ENCODE measurements at places on chromosomes 5 and 9. TPM values are rescaled to one million over a fixed set of nuclear protein-coding genes. Genes with fewer than 3 reads are reported as not detected.

The CARD9 gene
- total RNA-seq, result 0.76 TPM

The ENTREP1 gene
- total RNA-seq, result 26.5 TPM

The ENTPD8 gene
- total RNA-seq, result not detected

The KIF20A gene
- total RNA-seq, result 1.7 TPM

The DND1 gene
- not detected for total RNA-seq

The THBS4 gene
- total RNA-seq, result 9.1 TPM

The TMED7 gene
- 111 TPM for total RNA-seq

The SLC4A9 gene
- total RNA-seq, result not detected

The GFRA3 gene
- 1.0 TPM for total RNA-seq

The EIF4E1B gene
- total RNA-seq, result not detected

The TMEM38B gene
- 78.8 TPM for total RNA-seq

The IL13 gene
- total RNA-seq, result not detected

The ZDHHC11B gene
- total RNA-seq, result 49.2 TPM

The FRMD3 gene
- total RNA-seq, result 53.0 TPM

The SPATA6L gene
- 1.7 TPM for total RNA-seq

The OR2V2 gene
- not detected for total RNA-seq

The FOXD4L3 gene
- 0.26 TPM for total RNA-seq

The PCDHGB6 gene
- 6.5 TPM for total RNA-seq

The HAVCR2 gene
- total RNA-seq, result 4.7 TPM

The CAMK4 gene
- 0.56 TPM for total RNA-seq

The SPATA31D4 gene
- total RNA-seq, result not detected
